Aorta (tissue), 5 donors: ENCODE measurements at places on chromosomes 11 and 22. TPM values are rescaled to one million over a fixed set of nuclear protein-coding genes. Genes with fewer than 3 reads are reported as not detected.

GRCh38 chr22:17627961-17628405, 566 bp downstream of the ATP6V1E1 start:
- no peak for DNase-seq

DNA sequence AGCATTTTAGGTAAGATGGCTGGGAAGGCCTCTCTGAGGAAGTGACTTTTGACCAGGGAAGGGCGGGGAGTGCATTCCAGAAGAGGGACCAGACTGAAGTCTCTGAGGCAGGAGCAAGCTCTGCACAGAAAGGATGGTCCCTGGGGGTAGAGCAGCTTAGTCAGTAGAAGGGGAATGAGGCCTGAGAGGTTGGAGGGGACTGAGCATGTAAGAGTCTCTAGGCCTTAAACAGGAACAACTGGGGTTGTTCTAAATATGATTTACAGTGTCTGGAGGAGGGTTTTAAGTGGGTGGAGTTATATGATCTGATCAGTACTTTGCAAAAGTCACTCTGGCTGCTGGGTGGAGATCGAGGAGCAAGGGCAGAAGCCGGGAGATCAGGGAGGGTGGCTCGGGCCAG, 31.7 kb upstream of the TEF start:
- DNase-seq, result no peak

- no peak for DNase-seq
These were observed 34.8 kb downstream of the MB start for GRCh38 chr22:35582218-35582860.

DNA sequence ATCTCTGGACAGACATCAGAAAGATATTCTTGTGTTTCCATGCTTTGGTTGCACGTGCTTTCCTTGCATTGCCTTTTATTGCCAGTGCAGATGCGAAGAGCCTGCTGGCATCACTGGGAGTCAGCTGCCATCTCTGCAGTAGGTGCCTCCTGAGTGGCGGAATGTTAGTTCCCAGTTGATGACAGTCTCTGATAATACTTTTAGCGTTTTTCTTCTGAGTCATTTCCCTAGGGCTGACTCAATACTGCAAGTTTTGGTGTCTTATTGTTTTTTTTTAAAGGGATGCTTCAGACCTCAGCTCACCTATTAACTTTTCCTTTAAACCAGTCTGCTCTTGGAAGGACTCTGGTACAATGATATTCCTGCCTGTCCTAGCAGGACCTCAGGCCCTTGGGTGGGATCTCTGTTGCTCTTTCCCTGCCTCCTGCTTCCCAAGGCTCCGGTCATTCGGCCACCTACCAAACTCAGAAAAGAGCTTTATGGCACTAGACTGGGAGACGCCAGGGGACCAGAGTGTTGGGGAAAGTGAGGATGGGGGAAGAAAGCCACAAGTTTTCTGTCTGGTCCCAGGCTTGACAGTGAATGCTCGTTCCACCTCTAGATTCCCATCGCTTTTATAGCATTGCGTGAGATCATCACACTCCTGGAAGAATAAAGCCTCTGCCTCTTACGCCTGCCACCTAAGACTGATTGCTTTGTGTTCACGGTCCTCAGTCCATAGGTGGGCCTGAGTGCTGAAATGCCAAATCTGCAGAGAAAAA, 308.7 kb downstream of the DDX10 start:
- DNase-seq, result no peak

GRCh38 chr22:50529416-50529896, 356 bp downstream of the TYMP start:
- DNase-seq, result peak; percentile 86

DNA sequence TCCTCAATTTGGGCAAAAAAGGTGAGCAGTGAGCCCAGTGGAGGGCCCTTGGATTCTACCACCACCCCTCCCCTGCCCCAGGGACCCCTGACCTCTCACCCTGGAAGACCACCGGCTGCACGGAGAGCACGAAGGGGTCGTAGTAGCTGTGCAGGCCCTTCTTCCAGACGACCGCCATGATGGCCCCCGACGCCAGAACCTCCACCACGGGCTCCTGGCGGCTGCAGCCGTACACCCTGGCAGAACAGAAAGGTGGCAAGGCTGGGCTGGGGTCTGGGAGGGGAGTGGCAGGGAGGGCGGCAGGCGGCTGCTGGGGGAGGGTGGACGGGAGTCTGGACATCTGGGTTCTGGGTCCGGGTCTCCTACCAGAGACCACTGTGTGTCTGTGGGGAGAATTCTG, 23.3 kb downstream of the TMPRSS6 start:
- no peak for DNase-seq

- DNase-seq, result peak; percentile 29
These were observed 4.5 kb downstream of the ARVCF start for GRCh38 chr22:20011993-20012740.

Gene DUSP8
- total RNA-seq, result 9.4 TPM

Gene GAS2
- 2.1 TPM for total RNA-seq

Gene RAB39A
- total RNA-seq, result 2.0 TPM

Gene LMO1
- not detected for total RNA-seq
